ENCODE measurements at places on chromosomes 16 and 17. TPM values are rescaled to one million over a fixed set of nuclear protein-coding genes. Genes with fewer than 3 reads are reported as not detected.

DNA sequence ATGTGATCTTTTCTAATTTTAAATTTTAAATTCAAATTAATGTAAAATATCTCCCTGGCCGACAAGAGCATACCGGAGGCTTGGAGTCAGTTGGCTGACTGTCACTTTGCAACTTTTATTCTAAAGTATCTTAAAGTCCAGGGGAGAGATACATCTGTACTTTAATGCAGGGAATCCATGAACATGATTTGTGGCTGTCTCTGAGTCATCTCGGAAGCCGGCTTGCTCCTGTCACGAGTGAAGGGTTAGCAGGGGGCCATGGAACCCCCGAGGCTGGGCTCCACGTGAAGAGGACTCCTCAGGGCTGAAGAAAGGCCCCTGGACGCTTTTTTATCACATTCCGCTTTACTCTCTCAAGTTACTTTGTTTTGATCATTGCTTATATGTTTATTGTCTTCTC, 13.3 kb downstream of the TVP23A start:
- no peak for DNase-seq

- peak; percentile 72 for DNase-seq
Observed at GRCh38 chr17:65099941-65100315, 37.2 kb upstream of the RGS9 start.

- DNase-seq, result no peak
Observed at GRCh38 chr17:29624586-29624985, 1.9 kb upstream of the CORO6 start.

GRCh38 chr16:69890892-69891282, 60.2 kb upstream of the CLEC18A start:
- no peak for DNase-seq

GRCh38 chr16:27491894-27492587, 57.7 kb downstream of the GTF3C1 start:
- DNase-seq, result no peak

GRCh38 chr16:11101283-11101682, 154.7 kb downstream of the SOCS1 start:
- DNase-seq, result no peak

NHLRC4 gene
- 0.49 TPM for total RNA-seq

PRR29 gene
- not detected for total RNA-seq

KRTAP9-2 gene
- not detected for total RNA-seq

CCDC102A gene
- total RNA-seq, result 18.9 TPM

SP6 gene
- 23.3 TPM for total RNA-seq

LLGL2 gene
- total RNA-seq, result 82.8 TPM

All from lower leg skin (tissue), 4 donors.